Kidney (tissue), 22 donors: ENCODE measurements at places on chromosomes 2 and 18. TPM values are rescaled to one million over a fixed set of nuclear protein-coding genes. Genes with fewer than 3 reads are reported as not detected.

DNA sequence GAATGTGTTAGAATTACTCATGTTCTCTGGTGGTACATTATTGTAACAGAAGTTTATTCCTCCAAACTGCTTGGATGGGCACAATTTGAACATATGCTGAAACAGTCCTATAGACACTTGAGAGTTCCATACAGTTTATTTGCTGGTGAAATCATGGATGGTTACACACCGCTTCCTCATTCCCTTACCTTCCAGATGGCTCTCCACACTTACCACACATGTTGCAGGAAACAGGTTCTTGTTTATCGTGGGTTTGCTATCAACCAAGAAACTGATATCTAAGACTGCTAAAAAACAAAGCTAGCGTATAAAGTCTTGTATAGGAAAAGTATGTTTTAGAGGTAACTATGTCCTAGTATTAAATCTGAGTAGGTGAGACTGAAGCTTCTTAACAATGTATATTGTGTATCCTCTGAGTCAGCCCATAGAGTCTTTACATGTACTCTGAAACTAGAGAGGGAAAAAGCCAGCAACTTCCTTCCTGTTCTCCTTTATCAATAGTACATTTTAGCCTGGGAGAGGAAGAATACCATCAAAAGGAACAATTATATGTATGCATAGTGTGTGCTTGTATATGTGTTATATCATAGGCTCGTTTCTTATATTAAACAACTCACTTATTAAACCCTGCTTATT is 313.1 kb downstream of the PLCL1 start:
- DNase-seq, result no peak

GRCh38 chr2:167581961-167582574 is 665.3 kb downstream of the STK39 start:
- no peak for DNase-seq

DNA sequence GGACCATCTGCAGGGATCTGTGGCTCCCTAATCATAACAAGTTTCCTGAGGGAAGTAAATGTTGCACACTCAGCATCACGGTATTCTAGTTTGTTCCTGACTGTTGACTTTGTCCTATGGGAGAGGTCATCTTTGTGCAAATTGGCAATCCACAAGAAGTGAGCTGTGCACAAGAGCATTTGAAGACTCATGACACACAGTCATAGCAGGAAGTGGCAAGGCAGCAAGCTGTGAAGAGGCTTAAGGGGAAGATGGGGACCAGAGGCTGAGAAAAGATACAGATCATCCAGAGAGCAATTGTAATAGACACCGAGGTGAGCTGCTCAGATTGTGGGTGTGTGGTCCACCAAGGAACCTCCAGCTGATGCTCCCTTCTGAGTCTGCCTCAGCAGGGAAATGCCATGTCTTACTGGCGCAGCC is 2.7 kb downstream of the TNP1 start:
- DNase-seq, result peak; percentile 13

The CENPA gene
- not detected for polyA plus RNA-seq

The CCDC121 gene
- polyA plus RNA-seq, result 4.2 TPM

The CAD gene
- 8.8 TPM for polyA plus RNA-seq

The FBXO41 gene
- 0.49 TPM for polyA plus RNA-seq

The LPIN2 gene
- polyA plus RNA-seq, result 14.3 TPM

The HOXD4 gene
- 12.1 TPM for polyA plus RNA-seq
